Stimulated activated CD8-positive, alpha-beta memory T cell treated with anti-CD3 and anti-CD28 coated beads, Interleukin-15, amount 100 ng/mL, for 4 hours (primary cell): ENCODE measurements at places on chromosomes 3 and 15.
A peak's percentile ranks its signal among the peaks of the same experiment; 100 is the strongest.

DNA sequence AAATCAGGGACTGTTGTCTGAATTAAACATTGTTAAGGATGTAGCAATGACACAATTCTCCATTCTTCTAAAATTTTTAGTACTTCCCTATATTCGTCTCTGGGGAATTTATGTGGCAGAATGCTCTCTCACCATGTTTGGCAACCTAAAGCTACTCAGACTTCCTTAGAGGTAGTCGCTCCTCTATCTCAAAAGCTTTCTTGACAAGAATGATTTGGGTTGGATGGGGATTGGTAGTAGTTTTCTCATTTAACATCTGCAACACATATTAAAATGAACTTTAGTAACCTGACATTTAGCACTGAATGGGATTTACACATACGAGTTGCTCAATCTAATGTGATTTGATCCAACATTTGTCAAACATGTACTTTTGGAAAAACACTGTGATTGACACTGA, 233.3 kb downstream of the RBMS3 start:
- DNase-seq: no peak

- DNase-seq: no peak
Measured at GRCh38 chr3:160312014-160312624, 86.9 kb downstream of the C3orf80 start.

- no peak for DNase-seq
Measured at GRCh38 chr3:192827208-192827607, 90.4 kb downstream of the MB21D2 start.

DNA sequence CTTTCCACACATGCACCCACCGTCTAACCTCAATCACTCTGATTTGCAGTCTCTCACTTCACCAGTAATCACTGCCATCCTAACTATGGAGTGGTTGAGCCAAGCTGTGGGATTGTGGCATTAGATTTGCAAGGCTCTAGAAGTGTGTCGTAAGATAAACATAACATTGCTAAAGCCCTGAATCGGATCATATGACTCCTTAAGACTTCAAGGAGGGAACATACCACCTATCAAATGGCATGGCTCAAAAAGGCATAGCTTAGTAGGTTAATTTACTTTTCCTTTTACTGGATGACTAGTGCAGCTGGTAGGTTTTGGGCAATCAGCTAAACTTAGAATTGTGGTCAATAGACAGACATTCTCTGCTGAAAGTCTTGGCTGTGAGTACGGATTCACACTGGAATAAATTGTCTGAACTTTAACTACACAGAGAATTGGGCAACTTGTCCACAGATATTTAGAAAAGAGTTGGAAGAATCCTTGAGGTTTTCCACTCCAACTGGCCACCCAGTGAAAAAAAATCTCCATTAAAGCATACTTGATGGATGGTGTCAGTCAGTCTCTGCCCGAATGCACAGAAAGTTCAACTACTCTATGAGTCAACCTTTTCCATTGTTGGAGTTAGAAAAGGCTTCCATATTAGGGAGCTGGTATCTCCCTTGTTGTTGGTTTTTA, 476.7 kb upstream of the CBLB start:
- no peak for DNase-seq

GRCh38 chr15:62083194-62084154, 16.7 kb downstream of the C2CD4A start:
- DNase-seq: no peak

DNA sequence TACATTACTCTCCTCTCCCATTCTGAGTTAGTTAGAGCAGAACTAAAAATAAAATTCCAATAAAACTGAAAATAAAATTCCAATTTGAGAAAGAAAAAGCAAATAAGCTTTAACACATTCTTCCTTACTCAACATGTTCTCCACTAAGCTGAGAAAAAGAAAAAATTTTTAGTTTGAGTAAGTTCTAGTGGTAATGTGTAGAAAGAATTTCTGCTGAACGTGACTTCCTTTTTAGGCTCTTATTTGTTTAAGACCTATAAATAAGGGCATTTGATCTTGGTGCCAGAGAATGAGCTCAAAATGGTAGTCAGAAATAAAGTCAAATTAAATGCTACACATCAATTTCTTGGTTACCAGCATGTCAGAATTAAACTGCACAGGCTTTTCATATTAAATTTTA, 57.6 kb upstream of the ABHD10 start:
- no peak for DNase-seq

DNA sequence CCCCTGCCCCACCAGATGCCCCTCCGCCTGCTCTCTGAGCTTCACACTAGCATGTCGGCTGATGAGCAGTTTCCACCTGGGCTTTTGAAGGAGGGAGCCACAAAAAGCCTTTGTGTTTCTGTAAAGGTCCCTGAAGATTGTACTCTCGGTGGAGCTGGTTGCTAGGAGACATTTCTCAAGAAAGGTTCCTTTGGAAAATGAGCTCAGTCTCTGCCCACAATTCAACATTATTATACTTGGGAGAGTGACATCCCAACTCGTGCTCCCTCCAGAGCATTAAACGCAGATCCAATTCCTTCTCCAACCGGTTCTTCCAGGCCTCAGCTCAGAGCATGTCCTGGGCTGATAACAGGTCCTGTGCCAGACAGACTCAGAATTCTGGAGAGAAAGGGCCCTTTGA, 26.8 kb upstream of the FAM107A start:
- DNase-seq: no peak

DNA sequence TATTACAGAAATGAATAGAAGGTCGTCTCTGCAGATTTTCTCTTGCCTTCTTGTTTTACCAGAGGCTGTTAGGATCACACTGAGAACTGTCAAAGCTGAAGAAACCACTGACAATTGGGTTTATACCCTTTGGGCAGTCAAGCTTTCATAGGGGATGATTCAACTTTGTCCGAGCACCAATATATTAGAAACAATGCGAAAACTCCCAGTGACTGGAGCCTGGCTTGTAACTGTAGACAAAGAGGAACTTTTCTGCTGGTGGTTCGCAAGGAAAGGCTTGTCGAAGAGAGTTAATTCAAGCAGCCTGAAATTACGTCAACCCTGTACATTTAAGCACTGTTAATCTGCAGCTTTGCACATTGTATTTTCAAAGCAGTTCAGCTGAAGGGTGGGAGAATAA, 193.2 kb upstream of the ZNF385D start:
- no peak for DNase-seq

DNA sequence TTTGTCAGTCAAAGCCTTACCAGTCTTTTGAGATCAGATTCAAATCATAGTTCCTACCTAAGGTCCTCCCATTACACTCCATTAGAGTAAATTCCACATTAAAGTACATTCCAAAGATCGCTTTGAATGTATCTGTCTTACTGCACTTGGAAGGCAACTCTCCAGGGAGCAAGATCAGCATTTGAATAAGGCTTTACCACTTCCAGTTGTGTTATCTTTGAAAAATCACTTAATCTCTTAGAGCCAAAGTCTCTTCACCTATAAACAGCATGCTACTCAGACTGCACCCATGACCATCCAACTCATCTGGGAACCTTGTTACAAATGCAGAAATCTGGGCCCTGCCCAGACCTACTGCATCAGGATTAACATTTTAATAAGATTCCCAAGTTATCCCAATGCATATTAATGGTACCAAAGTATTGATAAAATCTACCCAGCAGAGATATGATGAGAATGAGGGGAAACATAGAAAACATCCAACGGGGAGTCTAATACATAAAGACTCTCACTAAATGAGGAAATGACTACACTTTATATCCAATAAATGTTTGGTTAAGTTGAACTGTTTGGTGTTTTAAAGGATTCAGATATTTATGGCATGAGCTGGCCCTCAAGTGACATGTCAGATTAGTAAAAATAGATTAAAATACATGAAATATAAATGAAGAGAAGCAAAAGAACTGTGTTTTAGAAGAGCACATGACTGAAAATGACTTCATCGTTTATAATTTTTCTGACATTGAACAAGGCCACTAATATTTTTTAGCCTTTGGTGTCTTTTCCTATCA, 75.9 kb downstream of the TNIK start:
- DNase-seq: no peak

GRCh38 chr15:91265416-91265940, 165.4 kb downstream of the SV2B start:
- no peak for DNase-seq

GRCh38 chr3:125134952-125135351, 77.6 kb downstream of the SLC12A8 start:
- no peak for DNase-seq

DNA sequence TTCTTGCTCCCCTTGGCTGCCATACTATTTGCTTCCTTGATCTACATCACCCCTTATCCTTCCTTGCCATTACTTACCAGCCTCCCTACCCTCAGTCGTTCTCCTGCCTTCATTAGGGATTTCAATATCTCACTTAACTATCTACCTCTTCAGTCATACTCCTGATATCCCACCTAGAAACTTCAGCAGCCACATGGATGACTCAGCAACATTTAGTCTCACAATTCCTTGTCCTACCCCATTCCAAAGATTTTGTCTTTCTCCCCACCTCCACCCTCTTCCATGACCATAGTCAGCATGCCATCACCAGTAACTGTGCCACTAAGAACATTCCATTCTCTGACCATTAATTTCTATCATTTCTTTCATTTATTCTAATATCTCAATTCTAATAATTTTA, 18.4 kb downstream of the UPK1B start:
- no peak for DNase-seq

GRCh38 chr3:187954873-187955586, 198.9 kb upstream of the LPP start:
- DNase-seq: no peak

- no peak for DNase-seq
Measured at GRCh38 chr3:55655544-55655943, 168.4 kb upstream of the WNT5A start.

GRCh38 chr15:91867581-91868026, 14.1 kb downstream of the SLCO3A1 start:
- DNase-seq: no peak

DNA sequence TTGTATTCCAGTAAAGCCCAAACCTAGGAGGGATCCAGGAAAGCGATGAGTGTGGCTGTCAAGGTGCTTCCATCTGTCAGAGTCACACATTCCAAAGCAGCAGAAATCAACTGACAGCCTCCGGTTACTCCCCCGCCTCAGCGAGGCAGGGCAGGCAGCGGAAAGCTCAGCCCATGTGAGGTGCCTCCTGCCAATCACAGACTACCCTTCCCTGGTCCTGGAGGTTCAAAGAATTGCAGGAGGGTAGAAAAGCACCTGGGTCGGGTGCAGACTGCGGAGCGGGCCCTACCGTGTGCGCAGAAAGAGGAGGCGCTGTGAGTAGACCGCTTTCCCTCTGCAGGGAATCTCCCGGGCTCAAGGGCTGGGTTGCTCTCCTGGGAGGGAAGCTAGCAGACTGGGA, at the start of gene UPK1B:
UPK1B (plus strand) TSS at position 274 of the 400 bp plus-strand sequence. CDS start 13,144 bp downstream, outside the sequence.
- DNase-seq: no peak

- no peak for DNase-seq
Measured at GRCh38 chr3:155958676-155959075, 88.2 kb downstream of the GMPS start.

DNA sequence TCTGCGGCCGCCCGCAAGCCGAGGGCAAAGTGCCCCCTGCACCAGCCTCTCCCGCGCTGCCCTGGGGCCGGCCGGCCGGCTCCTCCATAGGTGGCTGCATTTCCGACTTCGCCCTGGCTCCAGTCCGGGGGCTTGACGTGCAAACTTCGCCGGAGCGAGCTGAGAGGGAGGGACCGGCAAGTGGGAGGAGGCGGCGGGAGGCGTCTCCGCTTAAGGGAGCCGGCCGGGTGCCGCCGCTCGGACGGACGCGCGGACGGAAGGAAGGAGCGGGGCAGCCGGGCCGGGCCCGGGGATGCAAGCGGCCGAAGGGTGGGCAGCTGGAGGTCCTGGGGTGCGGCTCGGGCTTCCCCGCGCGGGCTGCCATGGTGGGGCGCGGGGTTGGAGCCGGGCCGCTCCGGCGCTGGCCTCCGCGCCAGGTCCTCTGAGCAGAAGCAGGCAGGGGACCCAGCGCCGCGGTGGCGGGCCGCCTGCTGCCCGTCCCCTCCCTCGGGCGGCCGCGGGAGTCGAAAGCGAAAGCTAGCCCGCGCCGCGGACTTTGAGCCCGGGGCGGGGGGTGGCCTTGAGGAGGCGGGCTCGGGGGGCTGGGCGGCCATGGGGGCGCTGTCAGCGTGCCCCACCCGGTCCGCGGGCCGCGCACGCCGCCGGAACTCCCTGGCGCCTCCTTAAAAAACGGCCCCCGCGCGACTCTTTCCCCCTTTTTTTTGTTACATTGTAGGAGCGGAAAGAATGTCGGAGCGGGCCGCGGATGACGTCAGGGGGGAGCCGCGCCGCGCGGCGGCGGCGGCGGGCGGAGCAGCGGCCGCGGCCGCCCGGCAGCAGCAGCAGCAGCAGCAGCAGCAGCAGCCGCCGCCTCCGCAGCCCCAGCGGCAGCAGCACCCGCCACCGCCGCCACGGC, at the start of gene SCAANT1:
SCAANT1 (minus strand) TSS at position 511 of the 895 bp plus-strand sequence.
- peak; percentile 78 for DNase-seq
